ENCODE measurements at places on chromosomes 16 and 17.
A peak's percentile ranks its signal among the peaks of the same experiment; 100 is the strongest.

- no peak for DNase-seq
Observed at GRCh38 chr16:69116906-69117305, 11.5 kb downstream of the HAS3 start.

- DNase-seq = no peak
Observed at GRCh38 chr16:85523602-85524364, 89.3 kb upstream of the GSE1 start.

GRCh38 chr16:351804-352520, 561 bp downstream of the AXIN1 start:
- no peak for DNase-seq

GRCh38 chr17:78147315-78147998, 1.3 kb downstream of the C17orf99 start:
- no peak for DNase-seq

DNA sequence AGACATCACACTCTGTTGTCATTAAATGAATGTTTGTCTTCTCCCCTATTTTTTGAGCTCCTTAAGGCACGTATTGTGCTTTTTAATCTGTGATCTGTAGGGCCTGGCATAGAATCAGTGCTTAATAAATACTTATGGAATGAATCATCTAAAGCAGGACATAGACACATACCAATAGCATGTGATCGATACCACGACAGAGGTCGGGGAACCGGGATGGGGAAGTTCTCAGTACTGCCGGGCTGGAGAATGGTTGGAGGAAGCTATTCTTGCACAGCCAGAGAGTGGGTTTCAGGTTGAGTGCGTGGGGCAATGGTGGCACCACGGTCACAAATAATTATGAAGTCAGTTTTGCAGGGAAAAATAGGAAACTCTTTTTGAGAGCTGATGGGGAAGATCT, 26.8 kb downstream of the NLRP1 start:
- no peak for DNase-seq

DNA sequence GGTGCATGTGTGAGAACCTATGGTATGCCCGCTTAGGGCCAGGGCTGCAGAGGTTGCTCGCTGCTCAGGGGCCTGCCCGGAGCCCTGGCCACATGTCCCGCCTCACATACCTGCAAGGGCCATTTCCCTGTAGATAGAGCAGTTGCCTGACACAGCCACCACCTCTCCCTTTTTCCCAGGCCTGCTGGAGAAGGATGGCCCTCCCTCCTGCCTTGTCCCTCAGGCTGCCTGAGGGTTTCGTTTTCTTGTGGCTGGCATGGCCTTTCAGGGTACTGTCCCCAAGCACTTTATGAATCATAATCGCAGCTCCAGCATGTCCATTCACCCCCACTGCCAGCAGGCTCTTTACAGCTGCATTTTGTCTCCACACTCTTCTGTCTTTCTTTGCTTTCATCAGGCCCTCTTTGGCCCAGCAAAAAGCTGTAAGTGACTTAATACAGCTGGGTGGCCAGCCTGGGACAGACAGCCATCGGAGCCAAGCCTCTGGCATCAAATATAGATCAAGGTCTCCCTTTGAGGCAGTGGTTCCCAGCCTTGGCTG, 65.7 kb downstream of the MPRIP start:
- no peak for DNase-seq

DNA sequence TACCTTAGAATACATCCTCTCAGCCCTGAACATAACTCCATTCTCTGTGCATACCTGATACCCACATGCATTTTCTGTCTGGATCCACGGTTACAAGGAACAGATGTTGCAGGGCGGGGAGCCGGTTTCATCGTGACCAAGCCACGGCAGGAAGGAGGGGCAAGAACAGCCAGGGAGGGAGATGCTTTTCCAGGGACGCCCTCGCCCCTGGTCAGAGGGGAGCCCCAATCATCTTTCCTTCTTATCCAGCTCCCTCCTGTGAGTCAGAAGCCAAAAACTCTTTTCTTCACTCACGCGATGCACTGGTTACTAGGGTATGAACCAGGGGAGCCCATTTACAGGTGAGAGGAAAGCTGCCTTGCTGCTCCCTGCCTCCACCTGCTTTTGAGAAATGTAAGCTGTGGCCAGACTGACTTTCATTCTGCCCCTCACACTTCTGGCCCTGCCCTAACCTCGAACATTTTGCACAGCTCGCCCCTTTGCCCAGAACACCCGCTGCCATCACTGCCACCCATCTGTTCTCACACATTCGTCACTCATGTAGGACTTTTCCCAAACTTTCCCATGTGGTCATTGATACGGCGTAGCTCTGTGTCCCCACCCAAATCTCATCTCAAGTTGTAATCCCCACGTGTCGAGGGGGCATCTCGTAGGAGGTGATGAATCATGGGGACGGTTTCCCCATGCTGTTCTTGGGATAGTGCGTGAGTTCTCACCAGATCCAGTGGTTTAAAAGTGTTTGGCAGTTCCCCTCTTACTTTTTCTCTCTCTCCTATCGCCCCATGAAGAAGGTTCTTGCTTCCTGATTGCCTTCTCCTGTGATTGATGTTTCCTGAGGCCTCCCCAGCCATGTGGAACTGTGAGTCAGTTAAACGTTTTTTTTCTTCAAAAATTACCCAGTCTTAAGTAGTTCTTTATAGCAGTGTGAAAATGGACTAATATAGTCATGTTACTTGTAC, 20.5 kb downstream of the FOXL1 start:
- DNase-seq = no peak

DNA sequence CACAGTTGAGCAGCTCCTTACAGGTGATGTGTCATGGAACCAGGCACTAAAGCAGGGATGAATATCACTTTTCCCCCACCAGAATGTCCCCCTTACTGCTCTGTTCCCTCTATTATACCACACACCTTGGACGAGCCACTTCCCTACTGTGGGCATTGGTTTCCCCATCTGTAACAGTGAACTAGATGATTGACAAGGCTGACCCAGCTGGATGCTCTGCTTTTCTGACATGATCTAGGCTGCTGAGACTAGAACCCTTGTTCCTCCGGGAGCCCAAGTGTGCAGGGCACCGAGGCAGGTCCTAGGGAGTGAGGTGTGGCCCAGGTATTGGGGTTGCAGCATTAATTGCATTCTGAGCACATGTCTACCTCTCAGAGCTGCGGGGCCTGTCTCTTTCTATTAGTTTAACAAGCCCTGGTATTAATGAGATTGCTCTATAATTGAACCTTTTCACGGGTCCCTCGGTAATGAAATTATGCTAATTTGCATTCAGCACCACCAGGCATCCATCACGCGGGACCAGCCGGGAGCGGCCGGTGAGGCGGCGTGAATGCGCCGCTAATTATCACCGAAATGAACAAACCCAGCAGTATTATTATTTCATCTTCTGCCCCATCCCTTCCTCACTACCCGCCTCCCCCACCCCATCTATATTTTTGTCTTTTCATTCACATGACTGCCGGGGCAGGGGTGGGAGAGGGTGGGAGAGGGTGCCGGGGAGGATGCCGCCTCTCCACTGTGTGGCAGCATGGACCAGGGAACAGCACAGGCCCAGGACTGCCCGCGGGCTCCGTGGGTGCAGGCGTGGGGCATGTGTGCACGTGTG, 121.1 kb downstream of the CYLD start:
- no peak for DNase-seq

DNA sequence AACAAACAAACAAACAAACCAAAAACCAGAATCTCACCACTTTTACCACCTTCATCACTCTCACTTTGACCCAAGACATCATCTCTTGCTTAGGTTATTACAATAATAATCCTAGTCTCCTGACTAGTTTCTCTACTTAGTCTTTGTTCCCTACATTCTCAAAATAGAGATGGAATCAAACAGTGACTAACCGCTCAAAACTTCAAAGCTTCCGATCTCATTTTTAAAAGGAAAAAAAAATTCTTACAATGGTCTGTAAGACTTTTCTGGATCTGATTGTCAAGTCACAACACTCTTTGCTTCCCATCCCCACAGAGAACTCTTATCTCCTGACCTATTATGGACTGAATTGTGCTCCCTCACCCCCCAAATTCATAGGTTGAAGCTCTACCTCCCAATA, 60.9 kb downstream of the SPAG9 start:
- DNase-seq = no peak

DNA sequence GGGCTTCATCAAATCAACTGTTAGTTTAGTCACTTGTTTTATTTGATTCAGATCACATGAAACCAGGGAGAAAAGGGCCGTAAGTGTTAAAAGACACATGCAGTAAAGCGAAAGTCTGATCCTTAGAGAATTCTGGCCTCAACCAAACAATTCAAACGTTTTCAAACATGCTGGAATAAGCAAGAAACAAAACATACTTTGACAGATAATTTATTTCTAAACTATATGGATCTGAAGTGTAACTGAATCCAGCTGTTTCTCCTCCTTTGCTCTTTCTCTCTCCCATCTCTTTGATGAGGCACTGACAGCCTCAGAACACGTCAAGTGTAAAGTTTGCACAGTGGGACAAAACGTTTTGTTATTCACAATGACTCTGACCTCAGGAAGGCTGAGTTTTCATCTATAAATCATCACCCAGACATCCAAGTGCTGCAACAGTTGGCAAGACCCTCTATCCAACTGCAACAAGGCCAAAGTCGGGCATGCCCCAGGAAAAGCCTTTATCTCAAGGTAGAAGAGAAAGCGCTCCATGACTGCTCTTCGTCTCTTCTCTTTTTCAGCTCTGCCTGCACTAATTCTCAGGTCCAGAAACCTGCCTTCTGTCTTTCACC, 267.1 kb upstream of the MYOCD start:
- DNase-seq = no peak

GRCh38 chr16:85576944-85577343, 36.2 kb upstream of the GSE1 start:
- DNase-seq = no peak

- no peak for DNase-seq
Observed at GRCh38 chr17:7114875-7115614, 423 bp upstream of the ASGR2 start.

- DNase-seq = peak; percentile 18
Observed at GRCh38 chr17:40219594-40220338, 662 bp downstream of the WIPF2 start.

GRCh38 chr16:81748476-81749198, 30.5 kb upstream of the PLCG2 start:
- DNase-seq = peak; percentile 23

- no peak for DNase-seq
Observed at GRCh38 chr17:10041287-10041612, 136.2 kb upstream of the RCVRN start.

DNA sequence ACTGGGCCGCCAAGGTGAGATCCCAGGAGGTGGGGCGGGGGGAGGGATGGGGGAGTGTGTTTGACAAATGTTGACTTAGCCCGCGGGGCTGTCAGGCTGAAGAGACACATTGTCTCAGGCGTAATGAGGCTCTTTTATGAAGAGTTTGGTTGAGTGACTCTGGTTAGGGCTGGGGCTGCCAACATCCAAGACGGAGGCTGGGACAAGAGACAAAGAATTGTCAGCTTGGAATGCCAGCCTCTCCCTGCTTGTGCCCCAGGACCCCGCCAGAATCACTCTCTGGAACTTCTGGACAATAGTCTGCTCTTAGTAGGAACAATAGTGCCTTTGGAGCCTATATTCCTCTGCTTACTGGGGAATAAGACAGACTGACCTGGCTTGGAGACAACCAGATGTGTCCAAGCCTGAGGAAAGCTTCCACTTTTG, 24.0 kb downstream of the PCTP start:
- no peak for DNase-seq

DNA sequence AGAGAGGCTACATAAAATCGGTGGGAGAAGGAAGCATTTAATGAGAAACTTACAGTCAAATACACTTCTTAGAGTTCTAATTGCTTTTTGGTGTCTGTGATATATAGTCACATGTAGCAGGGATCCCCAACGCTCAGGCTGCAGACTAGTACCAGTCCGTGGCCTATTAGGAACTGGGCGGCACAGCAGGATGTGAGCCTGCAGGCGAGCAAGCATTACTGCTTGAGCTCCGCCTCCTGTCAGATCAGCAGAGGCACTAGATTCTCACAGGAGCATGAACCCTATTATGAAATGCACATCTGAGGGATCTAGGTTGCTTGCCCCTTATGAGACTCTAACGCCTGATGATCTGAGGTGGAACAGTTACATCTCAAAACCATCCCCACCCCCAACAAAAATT, 158.5 kb downstream of the TANC2 start:
- no peak for DNase-seq

GRCh38 chr17:76893623-76894334, 25.6 kb downstream of the MGAT5B start:
- DNase-seq = no peak

- no peak for DNase-seq
Observed at GRCh38 chr16:8880839-8881510, 1.2 kb upstream of the LITAFD start.

DNA sequence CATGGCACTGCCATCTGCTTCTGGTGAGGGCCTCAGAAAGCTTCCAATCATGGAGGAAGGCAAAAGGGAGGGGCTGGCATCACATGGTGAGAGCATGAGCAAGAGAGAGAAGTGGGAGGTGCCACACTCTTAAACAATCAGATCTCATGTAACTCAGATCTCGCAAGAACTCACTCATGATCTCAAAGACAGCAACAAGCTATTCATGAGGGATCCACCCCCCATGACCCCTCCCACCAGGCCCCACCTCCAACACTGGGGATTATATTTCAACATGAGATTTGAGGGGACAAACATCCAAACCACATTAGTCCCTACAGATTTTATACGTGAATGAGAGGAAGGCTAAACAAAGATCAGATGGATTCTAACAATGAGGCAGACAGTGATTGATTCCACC, 8.9 kb upstream of the TMEM132E start:
- no peak for DNase-seq

- DNase-seq = no peak
Observed at GRCh38 chr16:5025171-5025632, 8.5 kb downstream of the NAGPA start.

DNA sequence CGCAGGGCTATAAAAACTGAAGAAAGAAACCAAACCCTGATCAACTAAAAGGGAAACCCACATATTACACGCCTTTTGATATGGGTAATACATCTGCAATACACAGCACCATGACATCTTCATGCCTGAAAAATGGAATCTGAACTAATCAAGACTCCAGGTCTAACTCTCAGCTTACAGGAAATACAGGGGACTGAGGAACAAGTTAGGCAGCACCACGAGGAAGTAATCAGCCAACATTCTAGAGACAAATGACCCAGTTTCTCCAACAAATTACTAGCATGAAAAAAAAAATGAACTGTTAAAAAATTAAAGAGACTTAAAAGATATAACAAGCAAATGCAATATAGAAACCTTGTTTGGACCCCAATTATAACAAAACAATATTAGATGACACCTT, 9.1 kb downstream of the SLC39A11 start:
- no peak for DNase-seq

DNA sequence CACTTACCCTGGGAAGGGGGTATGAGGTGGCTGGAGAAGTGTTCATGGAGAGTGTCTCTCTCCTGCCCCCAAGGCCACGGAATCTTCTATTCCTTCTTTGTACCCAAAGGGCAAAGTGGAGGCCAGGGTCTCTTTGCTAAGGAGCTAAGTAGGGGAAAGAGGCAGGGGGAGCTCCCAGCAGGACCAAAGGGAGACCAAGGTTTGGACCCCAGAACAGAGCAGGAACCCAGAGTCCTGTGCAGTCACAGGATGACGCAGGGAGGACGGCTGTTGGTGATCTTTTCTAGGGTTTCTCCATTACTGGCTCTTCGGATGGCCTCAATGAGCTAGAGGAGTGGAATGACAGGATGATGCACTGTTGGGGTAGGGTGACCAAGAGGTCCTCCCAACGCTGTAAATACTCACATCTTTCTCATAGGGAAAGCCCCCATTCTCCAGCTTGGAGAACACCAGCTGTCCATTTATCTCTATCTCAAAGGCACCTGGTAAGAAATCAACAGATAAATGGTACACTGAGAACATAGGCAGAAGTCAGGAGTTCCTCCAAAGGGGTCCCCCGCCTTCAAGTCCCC, 966 bp downstream of the MIEN1 start:
- no peak for DNase-seq
